ENCODE measurements at places on chromosomes 4 and X. TPM values are rescaled to one million over a fixed set of nuclear protein-coding genes. Genes with fewer than 3 reads are reported as not detected.

GPR78 gene
- not detected for polyA plus RNA-seq

SHROOM4 gene
- not detected for polyA plus RNA-seq

GRCh38 chr4:52376132-52376704 is 282.9 kb downstream of the USP46 start:
- H3K4me3 ChIP-seq: no peak overlapping the region
- H3K4me1 ChIP-seq: no peaks in the 10 kb centered on the region
- no peaks in the 10 kb centered on the region for H3K27me3 ChIP-seq
- H3K27ac ChIP-seq: no peak overlapping the region
- no peak for DNase-seq
- no peaks in the 10 kb centered on the region for H3K36me3 ChIP-seq

EGFL6 gene
- not detected for polyA plus RNA-seq

DNA sequence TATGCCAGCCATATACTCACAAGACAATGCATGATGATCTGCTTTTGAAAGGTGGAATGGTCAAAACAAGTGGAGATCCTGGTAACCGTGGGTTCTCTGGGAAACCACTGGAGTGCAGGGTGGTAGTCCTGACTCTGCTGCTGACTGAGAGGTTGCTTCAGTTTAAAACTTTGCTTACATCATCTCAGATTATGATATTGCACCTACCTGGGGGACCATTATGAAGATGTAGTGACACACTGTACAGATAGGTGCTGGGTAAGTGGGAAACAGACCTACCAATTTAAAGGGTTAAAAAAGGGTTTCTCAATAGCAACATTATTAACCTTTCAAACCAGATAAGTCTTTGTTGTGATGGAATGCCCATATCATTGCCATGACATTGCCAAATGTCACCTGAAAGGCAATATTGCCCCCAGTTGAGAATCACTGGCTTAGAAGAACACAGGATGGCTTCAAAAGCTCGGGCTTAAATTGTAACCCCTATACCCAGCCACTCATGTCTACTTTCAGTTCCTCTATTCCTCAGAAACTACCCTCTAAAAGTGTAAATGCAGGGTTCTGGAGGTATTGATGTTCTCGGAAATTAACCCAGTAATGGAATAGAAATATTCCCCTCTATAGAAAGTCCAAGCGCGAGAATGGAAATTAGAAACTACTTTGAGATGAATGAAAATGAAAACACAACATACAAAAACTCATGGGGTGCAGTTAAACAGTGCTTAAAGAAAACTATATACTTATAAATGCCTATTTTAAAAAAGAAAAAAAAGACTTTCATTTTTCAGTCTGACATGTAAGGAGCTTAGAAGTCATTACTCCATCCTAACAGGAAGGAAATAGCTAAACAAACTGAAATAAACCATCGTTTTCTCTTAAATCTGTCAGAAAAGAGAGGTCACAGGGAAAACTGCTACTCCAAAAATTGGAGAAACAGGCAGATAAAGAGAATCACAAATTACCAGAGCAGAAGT is 65.8 kb downstream of the ARHGEF6 start:
- H3K36me3 ChIP-seq: no peaks in the 10 kb centered on the region
- DNase-seq: no peak
- peak overlapping the region; percentile 61 for H3K27ac ChIP-seq
- peaks cover 5% of the 10 kb centered on the region for H3K4me1 ChIP-seq
- H3K27me3 ChIP-seq: no peaks in the 10 kb centered on the region
- no peak overlapping the region for H3K4me3 ChIP-seq

DNA sequence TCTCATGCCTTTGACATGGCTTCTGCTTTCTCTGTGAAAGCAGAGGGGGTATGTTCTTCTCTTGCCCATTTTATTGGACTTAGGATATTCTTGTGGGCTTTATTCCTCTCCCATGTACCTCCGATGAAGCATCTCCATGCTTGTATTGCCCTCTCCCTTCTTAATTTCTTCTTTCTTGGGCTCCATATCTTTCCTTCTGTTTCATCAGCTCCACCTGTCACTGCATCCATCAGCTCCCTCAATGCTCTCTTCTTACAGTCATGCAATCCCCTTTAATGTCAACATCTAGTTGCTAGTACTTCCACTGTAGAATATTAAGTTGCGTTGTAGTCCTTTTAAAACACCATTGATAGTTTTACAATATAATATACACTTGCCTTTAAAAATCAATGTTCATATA is 257.6 kb downstream of the GPAT3 start:
- no peak overlapping the region for H3K27ac ChIP-seq
- no peaks in the 10 kb centered on the region for H3K36me3 ChIP-seq
- DNase-seq: no peak
- no peak overlapping the region for H3K4me3 ChIP-seq
- H3K4me1 ChIP-seq: no peaks in the 10 kb centered on the region

KLB gene
- 0.07 TPM for polyA plus RNA-seq

- no peaks in the 10 kb centered on the region for H3K36me3 ChIP-seq
- no peak for DNase-seq
- no peak overlapping the region for H3K27ac ChIP-seq
- no peaks in the 10 kb centered on the region for H3K4me1 ChIP-seq
- H3K4me3 ChIP-seq: no peak overlapping the region
Observed at GRCh38 chrX:5082705-5083104, 1146.0 kb downstream of the NLGN4X start.

CD40LG gene
- 72.1 TPM for polyA plus RNA-seq

MAML3 gene
- polyA plus RNA-seq: 0.55 TPM

FHDC1 gene
- polyA plus RNA-seq: not detected

NALF2 gene
- polyA plus RNA-seq: not detected
